ENCODE measurements at places on chromosomes 12 and 14.

DNA sequence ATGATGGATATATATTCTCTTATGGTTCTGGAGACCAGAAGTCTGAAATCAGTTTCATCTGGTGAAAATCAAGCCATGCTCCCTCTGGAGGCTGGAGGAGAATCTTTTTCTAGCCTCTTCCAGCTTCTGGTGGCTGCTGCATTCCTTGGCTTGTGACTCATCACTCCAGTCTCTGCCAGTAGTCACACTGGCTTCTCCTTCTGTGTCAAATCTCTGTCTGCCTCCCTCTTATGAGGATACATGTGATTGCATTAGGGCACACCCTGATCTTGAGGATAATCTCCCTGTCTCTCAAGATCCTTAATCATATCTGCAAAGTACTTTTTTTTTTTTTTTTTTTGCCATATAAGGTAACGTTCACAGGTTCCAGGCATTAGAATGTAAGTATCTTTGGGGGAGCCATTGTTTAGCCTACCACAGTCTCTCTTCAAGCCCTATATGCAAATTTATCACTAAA is 17.7 kb downstream of the DNAL1 start:
- peak; percentile 94 for DNase-seq

GRCh38 chr14:98456231-98456630 is 815.8 kb downstream of the BCL11B start:
- DNase-seq: no peak

DNA sequence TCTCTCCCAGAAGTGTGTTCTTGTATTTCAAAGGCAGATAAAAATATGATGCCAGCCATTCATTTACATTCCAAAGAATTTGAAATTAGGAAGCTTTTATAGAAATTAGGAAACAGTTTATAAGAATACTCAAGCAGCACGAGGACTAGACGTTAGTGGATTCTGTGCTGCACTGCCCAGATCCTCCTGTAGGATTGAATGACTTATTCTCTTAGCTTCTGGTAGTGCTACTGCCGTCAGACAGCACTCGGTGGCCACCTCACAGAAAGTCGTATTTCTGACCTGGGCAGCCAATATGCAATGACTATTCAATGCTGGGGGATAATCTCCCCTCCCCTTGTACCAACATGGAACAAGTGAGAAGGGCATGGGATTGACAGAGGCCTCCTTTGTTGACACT is 326.4 kb downstream of the RPL10L start:
- no peak for DNase-seq

GRCh38 chr12:106566771-106567170 is 16.0 kb upstream of the RFX4 start:
- DNase-seq: no peak

DNA sequence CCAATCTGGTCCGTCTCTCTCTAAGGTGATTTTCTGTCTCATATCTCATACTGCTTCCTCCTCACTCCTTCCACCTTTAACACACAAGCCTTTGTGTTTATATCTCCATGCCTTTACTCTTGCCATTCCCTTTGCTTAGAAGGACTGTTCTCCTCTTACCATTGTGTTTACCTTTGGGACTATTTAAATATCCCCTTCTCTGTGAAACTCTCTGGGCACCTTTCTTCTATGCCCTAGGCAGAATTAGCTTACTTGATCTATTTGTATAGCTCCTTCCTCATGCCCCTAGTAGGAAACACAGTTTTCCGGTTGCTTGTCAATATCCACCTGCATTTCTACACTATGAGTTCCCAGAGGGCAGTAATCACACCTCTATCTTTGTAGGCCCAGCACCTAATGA is 3.9 kb upstream of the AMHR2 start:
- DNase-seq: no peak

DNA sequence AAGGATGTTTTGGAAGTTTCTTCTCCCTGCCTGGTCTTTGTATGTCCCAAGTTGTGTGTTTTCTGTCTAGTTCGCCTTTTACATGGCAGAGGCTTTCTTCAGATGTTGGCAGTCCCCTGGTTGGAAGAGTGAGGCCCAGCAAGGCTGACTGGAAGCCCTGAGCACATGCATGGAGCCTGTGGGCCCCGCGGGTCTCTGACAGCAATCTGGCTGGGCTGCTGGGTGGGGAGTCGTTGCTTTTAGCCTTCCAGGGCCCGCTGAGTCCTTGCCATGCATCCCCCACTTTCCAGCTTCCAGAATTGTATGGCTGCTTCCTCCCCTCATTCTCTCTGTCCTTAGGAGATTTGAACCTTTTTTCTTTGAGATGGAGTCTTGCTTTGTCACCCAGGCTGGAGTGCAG is 25.3 kb downstream of the ANKRD9 start:
- DNase-seq: no peak

DNA sequence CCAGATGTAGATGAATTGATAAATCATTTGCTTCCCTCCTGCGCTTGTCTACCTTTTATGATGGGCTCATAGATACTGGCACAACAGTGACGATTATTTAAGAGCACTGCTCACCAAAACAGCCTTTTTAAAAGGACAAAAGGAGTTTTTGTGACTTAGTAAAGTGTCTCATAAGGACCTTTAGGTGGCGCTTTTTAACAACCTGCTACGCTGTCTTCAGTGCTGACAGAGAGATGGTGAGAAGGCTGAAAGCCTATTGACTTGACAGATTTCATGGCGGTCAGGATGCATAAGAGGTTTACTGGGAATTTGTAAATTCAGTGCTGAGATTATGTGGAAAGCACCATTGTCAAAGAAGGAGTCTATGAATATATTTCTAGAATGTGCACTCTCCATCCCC is 87.6 kb downstream of the SLC15A5 start:
- peak; percentile 14 for DNase-seq

GRCh38 chr14:35471803-35472202 is 62.2 kb upstream of the INSM2 start:
- no peak for DNase-seq

DNA sequence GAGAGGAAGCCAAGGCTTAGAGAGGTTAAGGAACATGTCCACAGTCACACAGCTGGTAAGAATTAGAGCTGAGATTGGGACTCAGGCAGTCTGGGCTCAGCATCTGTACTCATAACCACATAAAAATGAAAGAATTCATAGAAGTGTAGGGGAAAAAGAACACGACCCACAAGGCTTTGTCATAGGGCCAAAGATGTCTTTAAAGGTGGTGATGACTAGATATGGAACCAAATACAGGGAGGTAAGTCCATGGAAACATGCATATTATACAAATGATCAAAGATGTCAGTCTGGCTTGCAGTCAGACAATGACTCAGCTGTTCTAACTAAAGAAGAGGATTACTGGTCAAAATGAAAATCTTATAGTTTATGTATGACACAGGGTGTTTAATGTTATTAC is 7.2 kb upstream of the SSPN start:
- peak; percentile 81 for DNase-seq

- DNase-seq: no peak
These were observed 321.1 kb upstream of the PRICKLE1 start for GRCh38 chr12:42910656-42911055.

DNA sequence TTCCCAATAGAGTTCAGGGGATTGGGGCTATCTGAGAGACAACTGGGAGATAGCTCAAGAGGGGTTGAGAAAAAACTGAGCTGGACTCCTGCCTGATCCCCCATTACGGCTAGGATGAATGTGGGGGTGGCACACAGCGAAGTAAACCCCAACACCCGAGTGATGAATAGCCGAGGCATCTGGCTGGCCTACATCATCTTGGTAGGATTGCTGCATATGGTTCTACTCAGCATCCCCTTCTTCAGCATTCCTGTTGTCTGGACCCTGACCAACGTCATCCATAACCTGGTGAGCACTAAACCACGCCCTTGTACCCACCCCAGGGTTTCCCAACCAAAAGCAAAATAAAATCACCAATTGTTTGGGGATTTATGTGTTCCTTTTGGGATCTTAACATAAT is 1.0 kb downstream of the ORMDL2 start:
- no peak for DNase-seq

GRCh38 chr14:63875311-63875710 is 22.5 kb downstream of the SYNE2 start:
- DNase-seq: no peak

DNA sequence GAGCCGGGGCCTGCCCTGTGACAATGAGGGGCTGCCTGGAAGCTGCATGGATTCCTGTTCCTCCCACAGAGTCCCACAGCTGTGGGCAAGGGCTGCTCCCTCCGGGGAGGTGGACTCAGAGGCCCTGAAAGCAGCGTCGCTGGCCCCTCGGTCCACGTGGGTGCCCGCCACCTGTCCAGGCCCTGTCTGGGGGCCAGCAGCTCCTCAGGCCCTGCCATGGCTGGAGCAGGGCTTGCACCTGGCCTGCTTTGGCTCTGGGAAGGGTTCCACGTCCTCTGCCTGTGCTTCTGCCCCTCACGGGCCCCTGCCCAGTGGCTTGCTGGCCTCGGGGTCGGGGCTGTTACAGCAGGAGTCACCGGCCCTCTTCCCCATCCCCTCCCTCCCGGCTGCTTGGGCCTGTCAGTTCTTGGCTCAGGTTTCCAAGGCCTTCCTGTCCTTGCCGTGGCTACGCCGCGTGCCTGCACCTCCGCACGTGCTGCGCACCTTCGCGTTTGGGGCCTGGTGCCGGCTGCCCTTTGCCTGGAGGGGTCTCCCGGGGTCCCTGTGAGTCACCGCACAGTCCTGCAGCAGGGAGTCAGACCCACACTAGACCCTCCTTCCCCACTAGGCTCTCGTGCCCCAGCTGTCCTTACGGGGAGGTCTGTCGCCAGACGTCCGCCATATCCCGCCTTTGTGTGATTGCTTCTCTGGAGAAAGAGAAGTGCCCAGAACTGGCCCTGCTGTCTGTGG is 5.8 kb downstream of the FBRSL1 start:
- DNase-seq: no peak

- no peak for DNase-seq
These were observed 177.2 kb upstream of the RASSF8 start for GRCh38 chr12:25781232-25781631.

- DNase-seq: no peak
These were observed 28.3 kb downstream of the PUS7L start for GRCh38 chr12:43730283-43730682.

GRCh38 chr14:23056956-23057756 is at the start of gene CDH24:
Gene CDH24, minus strand, starts transcription at chr14:23057520. Its CDS starts 1,787 bp downstream, at chr14:23055733.
- peak; percentile 26 for DNase-seq

GRCh38 chr14:99802301-99803105 is 9.3 kb downstream of the EML1 start:
- DNase-seq: no peak

- peak; percentile 84 for DNase-seq
These were observed 1.0 kb downstream of the ELK3 start for GRCh38 chr12:96194971-96195844.

DNA sequence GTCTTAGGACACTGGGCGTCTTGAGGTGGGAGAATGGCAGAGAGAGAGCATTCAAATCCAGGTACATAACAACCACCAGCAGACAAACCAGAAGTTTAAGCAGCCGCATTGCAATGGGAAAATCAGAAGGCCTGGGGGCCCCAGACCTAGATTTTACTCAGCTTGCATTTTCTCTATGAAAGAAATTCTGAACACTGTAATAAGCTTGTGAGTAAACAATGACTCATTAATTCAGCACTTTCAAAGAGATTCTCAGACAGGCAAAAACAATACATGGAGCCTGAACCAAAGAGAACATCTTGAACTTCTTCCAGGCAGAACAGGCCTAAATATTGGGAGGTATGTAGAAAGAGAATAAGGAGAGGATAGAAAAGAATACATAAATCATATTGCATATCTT is 69.8 kb upstream of the IFNG-AS1 start:
- DNase-seq: peak; percentile 58

- peak; percentile 65 for DNase-seq
These were observed 397.3 kb downstream of the ZFP36L1 start for GRCh38 chr14:68395604-68396003.

- no peak for DNase-seq
These were observed 277.4 kb downstream of the CCER1 start for GRCh38 chr12:90677552-90677951.

- DNase-seq: no peak
These were observed 57.6 kb downstream of the CCDC59 start for GRCh38 chr12:82300611-82301010.

- DNase-seq: no peak
These were observed 85.8 kb downstream of the NUMB start for GRCh38 chr14:73372529-73372928.

DNA sequence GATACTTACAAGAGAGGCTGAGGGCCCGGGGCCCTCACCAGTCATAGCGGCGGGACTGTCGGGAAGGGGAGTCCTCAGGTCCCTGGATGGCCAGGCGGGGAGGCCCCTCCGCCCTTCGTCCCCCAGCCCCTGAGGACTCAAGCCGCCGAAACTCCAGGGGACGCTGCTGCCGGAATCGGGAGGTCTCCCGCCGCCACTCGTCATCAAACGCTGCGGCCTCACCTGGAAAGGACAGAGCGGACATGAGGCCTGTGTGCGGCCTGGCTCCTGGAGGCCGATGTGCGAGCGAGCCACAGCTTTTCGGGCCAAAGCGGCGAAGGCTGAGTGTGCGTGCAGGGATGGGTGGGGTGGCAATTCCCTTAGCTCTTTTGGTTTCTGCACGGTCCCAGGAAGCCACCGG is 4.2 kb downstream of the MLF2 start:
- no peak for DNase-seq

GRCh38 chr14:55354500-55354899 is 57.1 kb downstream of the ATG14 start:
- DNase-seq: peak; percentile 42

- no peak for DNase-seq
These were observed 11.0 kb downstream of the PRPH start for GRCh38 chr12:49305762-49306510.

- peak; percentile 68 for DNase-seq
These were observed 153.7 kb upstream of the IGF1 start for GRCh38 chr12:102633981-102634605.

DNA sequence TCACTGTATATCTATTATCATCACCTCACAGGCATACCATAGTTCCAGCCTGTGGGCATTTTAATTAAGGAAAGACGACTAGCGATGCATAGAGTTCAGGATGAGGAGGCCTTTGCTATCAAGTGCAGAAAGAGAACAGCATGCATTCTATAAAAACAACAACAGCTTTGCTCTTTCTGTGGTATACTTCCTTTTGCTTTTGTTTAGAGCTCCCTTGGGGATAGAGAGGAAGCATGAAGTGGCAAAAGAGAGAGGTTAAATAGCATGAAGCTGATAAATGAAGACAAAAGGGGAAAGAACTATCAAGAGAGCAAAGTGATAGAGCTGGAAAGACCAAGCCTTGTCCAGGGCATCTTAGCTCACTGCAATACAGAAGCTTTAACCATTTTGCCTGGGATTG is 23.5 kb downstream of the IFNG-AS1 start:
- no peak for DNase-seq

- DNase-seq: no peak
These were observed 25.1 kb upstream of the ZNF268 start for GRCh38 chr12:133156125-133156690.

Measured in HFFc6 (cell line).